Hippocampal formation (tissue), 2 donors: ENCODE measurements at places on chromosomes 2 and 18.

DNA sequence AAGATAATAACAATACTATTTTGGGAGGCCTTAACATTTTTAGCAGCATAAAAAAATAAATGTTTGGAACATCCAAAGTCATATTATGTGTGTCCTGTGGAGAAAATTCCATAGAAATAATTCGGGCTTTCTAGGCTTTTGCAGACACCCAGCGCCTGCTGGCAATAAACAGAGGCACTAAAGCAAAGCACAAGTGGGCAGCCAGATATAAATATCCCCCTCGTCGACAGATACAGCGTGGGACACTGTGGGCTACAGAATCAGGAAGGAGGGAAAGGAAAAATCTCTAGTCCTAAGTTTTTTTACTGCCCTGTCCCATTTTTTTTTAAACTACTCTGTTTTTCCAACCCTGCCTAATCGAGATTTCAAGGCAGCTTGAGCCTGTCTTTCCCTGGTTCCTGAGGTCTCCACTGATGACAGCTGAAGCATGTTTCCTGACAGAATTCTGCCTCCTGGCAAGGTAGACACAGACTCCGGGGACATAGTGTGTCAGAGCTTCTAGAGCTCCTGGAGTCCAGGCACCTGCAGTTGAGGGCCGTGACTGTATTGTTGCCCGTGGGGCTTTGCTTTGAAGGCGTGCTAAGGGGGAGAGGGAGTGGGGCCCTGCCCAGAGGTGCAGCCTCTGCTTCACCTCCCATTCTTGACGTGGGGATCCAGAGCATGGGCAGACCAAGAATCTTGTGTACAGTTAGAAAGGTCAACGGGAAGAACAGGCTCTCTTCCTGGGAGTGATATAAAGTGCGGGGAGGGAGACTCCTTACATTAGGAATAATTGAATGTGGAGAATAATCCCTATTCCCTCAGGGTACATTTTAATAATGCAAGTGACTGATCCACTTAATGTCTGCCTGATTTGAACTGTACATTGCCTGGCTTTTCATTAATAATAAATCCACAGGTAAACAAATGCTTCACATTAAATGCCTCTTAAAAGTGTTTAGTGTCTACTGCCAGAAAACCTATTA, 232.3 kb downstream of the DCC start:
- no peak for DNase-seq

GRCh38 chr2:64115808-64116598, 28.2 kb downstream of the PELI1 start:
- no peak for DNase-seq

DNA sequence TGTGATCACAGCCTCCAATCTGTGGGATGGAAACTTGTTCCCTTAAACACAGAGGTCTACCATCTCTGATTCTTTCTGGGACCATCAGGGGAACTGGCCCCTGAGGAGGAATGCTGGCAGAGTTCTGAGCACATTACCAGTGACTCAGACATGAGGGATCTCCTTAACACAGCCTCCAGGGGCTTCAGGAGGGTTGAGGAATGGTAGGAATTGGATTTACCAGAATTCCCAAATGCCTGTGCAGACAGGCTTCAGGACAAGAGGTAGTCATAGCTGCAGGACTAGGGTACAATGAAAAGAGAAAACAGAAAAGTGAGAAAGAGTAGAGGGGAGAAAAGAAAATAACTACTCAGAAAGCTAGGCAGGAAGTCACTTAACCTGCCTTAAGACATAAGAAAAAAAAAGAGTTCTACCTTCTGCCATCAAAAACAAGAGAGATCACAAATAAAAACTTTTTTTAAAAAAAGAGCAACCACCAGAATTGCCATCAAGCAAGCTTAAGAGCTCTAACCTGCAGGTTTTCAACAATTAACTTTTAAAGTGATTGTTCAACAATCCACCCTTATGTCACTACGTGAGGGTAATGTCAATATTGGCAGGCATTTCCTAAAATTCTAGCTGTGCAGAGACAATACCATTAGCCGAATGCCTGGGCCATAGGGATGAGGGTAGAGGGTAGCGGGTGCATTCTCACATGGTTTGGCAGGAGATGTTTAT, 524.4 kb downstream of the BCL11A start:
- DNase-seq = no peak

DNA sequence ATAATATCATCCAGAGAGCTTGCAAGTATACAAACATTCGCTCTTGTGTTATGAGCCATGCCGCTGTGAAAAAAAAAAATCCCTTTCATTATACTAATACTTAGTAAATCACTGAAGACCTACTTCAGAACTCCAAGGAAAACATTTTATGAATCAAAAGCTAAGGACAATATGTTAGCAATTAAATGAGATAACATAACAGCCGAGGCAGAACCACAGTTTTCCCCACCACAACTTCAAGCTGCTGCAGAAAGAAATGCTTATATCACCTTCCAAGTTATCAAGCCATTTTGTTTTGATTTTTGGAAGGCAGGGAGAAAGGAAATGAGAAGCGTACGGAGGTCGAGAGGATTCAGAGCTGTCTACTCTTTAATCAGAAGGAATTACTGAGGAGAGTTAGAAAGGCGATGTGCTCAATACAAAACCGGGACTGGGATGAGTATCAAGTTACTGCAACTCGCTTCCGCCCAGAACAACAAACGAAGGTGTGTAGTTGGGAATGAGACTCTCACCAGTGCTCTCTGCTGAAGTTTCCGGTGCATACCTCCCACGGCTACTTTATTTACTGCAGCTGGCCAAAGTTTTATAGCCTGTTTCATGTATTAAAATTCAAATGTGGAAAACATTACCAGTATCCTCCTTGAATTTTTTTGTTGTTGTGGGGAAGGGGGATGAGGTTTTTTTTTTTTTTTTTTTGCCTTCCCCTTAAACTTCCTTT, 292.2 kb upstream of the CCDC68 start:
- DNase-seq = no peak

GRCh38 chr2:51027442-51027841, 4.5 kb downstream of the NRXN1 start:
- no peak for DNase-seq

- no peak for DNase-seq
Observed at GRCh38 chr2:158505448-158505934, 48.7 kb downstream of the PKP4 start.

- DNase-seq = no peak
Observed at GRCh38 chr18:42064109-42064508, 109.1 kb downstream of the PIK3C3 start.

DNA sequence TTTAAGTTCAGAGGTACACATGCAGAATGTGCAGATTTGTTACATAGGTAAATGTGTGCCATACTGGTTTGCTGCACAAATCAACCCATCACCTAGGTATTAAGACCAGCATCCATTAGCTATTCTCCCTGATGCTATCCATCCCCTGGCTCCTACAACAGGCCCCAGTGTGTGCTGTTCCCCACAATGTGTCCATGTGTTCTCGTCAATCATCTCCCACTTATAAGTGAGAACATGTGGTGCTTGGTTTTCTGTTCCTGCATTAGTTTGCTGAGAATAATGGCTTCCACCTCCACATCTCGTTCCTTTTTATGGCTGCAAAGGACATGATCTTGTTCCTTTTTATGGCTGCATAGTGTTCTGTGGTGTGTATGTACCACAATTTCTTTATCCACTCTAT, 75.8 kb downstream of the SUCLG1 start:
- no peak for DNase-seq

- no peak for DNase-seq
Observed at GRCh38 chr2:215404348-215405012, 31.4 kb downstream of the FN1 start.

GRCh38 chr2:189217541-189217940, 38.0 kb upstream of the COL5A2 start:
- DNase-seq = no peak

DNA sequence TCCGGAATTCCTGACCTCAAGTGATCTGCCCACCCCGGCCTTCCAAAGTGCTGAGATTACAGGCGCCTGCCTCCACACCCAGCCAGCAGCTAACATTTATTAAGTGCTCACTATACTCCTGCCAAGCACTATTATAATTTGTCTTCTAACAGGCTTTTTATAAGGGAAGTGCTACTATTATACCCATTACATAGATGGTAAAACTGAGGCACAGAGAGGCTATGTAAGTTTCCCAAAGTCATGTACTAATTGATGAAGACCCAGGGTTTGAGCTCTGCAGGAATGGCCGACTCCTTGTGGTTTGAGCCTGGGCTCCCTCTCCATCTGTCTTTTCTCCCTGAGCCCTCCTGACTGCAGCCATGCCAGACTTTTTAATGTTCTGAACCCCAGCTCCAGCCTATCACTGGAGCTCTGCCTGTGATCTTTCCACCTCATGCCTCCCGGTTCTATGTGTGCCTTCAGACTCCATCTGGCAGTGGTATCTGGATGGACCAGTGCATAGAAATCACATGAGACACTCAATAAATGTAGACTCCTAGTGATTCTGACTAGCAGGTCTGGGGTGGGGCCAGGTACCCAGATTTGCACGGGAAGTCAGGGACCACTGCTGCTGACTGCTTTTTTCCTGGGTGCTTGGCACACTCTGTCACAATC, 197.1 kb downstream of the NEDD4L start:
- DNase-seq = no peak

- no peak for DNase-seq
Observed at GRCh38 chr2:36246320-36246990, 109.1 kb upstream of the CRIM1 start.

GRCh38 chr2:96097441-96097840, 18.9 kb downstream of the ADRA2B start:
- DNase-seq = no peak

DNA sequence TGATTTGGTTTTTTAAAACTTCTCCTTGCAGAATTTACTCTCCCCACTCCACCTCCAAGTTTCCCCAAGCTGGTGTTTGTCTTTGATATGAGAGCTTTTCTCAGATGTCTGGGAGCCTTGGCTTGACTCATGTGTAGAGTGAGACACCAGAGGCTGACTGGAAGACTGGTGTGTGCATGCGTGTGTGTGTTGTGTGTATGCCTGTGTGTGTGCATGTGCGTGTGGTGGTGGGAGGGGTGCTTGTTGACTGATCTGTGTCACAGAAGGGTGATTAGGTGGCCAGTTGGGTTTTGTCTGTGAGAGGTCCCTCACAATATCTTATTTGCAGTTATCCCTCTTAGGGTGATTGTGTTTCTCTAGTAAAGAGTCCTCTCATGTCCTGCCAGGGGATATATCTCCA, 50.5 kb upstream of the HPCAL1 start:
- no peak for DNase-seq

DNA sequence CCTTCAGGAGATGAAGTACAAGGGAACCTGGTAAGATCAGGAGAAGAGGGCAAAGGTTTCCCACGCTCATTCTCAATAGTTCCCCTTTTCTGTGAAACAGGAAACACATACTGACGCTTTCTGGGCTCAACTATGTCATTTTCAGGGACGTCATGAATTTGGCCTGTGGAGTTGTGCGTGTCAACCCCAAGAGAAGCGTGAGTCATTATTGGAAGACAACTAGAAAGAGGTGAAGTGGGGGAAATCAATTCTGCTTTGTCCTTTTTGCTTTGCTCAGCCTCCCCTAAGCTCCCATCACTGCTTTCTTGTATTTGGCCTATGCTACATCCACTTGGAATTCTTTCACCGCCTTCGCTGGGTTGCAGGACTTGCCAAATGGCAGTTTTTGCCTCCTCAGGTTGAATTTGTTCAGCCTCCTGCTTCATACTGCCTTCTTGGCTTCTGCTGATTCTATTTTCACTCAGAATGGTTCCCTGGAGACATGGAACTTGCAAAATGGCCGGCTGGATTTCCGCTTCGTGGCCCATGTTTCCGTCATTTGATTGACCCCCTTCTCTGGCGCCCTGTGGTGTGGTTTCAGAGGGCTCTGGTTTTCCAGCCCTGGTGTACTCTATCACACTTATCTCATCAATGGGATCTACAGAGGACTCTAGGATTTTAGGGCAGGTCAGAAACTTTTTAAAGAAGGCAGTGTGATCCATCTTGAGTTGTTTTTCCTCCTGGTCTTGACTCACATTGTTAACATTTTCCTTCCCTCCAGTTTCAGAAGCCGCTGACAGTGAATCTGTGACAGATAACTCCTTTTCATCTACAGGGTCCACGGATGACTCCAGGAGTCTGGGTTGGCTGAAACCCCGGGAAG, 93.3 kb downstream of the ALPK2 start:
- no peak for DNase-seq

DNA sequence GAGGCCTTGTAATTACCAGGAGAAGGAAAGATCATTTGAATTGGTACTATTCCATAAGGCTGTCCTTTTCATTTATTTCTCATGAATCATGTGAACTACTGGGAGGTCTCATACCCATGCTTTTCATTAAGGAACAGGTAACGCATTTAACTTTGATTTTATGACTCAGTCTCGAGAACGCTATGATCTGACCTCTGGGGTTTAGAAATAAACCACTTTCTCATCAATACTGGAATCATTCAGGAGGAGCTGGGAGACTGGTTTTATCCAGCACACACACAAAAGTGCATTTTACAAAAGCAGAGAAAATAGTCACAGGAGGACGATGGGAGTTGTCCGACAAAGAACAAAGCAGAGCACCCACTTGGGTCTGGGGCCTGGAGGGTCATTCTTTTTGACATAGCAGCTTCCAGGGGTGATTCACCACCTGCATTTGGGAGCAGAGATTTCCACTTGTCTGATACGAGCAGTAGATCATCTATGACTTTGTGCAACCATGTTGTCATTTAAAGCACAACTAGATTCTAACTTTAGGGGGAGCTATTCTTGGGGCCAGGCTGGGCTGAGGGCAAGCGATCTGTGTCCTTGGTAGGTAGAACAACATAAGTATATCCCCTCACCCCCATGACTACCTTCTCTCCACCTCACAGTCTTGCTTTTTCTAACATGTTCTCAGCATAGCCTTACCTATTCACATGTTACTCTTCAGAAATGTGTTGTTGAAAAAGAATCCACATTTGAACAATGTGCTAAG, 95.9 kb upstream of the SCG2 start:
- DNase-seq = no peak

- peak; percentile 65 for DNase-seq
Observed at GRCh38 chr18:35289727-35290093, 319 bp downstream of the ZSCAN30 start.

DNA sequence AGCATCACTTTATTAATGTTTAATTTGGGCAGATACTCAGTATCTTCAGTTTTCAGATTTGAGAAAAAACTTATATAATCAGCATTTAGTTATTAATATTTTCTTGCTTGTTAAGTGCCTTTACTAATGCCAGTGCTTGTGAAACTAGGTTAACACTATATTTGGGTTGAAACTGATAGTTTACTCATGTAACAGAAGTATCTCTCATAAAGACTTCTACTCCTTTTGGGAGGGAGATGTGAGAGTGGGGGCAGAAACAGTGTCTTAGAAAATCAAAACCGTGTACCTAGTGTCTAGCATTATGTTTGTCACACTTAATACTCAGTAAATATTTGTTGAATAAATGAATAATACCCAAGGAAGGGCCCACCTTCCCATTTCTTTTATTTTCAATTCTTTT, 129.5 kb downstream of the MSTN start:
- no peak for DNase-seq

DNA sequence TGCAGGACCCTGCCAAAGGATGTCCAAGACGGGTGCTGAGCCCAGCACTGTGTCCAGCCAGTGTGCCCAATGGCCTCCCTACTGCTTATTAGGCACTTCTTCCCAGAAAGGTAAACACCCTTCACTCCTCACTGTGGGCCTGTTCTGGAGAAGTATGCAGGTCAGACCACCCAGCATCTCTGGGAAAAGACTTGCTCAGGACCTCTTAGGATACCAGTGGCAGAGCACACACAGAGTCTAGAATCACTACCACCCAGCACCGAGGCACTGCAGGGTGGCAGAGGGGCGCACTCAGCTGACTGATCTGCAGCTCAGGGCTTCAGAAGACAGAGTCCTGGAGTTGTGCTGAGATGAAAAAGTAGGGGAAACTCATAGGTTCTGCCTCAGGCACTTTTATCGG, 25.8 kb downstream of the XDH start:
- DNase-seq = no peak
